Endodermal cell (in vitro differentiated cells): ENCODE measurements at places on chromosomes 2 and 18. TPM values are rescaled to one million over a fixed set of nuclear protein-coding genes. Genes with fewer than 3 reads are reported as not detected.

DNA sequence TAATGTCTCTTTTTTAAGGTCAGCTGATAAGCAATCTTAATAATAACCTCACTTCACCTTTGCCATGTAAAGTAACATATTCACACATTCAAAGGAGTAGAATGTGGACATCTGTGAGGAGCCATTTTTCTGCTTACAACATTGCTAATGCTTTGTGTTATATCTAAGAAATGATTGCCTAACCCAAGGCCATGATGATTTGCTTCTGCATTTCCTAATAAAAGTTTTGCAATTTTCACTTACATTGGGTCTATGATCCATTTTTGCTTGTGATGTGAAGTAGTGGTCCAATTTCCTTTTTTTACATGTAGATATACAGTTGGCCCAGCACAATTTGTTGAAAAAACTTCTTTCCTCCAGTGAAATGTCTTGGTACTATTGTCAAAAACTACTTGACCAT is 22.0 kb downstream of the RELCH start:
- no peaks in the 10 kb centered on the region for H3K27me3 ChIP-seq
- no peak overlapping the region for H3K27ac ChIP-seq
- H3K4me3 ChIP-seq: no peak overlapping the region
- no peak for DNase-seq
- no peaks in the 10 kb centered on the region for H3K4me1 ChIP-seq

Gene LHCGR
- not detected in 3 replicates for total RNA-seq

- no peaks in the 10 kb centered on the region for H3K27me3 ChIP-seq
- no peak for DNase-seq
- H3K4me1 ChIP-seq: no peaks in the 10 kb centered on the region
- H3K4me3 ChIP-seq: no peak overlapping the region
- no peaks in the 10 kb centered on the region for H3K36me3 ChIP-seq
- H3K27ac ChIP-seq: no peak overlapping the region
Measured at GRCh38 chr2:179571721-179572120, 289.7 kb downstream of the ZNF385B start.

GRCh38 chr2:196935432-196935831 is 8.9 kb upstream of the PGAP1 start:
- no peaks in the 10 kb centered on the region for H3K36me3 ChIP-seq
- no peak overlapping the region for H3K27ac ChIP-seq
- H3K27me3 ChIP-seq: no peaks in the 10 kb centered on the region
- no peak overlapping the region for H3K4me3 ChIP-seq
- no peak for DNase-seq
- no peaks in the 10 kb centered on the region for H3K4me1 ChIP-seq

Gene ELOA2
- total RNA-seq: not detected in 3 replicates
